ENCODE measurements at places on chromosomes 4 and X.

GRCh38 chr4:168619266-168619631 is 122.4 kb downstream of the PALLD start:
- no peak for DNase-seq

DNA sequence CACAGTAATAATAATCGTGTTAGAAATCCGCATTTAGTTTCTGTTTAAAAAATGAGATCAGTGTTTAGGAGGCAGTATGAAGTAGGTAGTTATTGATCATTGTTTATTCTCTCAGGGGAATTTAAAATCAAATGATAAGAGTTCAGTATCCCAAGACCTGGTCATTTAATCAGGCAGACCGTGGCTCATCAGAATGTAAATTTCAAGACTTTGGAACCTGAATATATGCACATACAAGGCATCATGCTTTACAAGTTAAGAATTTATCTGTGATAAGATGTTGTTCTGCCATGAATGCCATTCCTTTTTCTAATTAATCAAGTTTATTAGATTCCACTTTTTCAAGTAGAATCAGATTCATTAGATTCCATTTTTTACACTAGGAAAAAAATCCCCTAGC is 133.5 kb upstream of the MAOA start:
- DNase-seq = no peak

DNA sequence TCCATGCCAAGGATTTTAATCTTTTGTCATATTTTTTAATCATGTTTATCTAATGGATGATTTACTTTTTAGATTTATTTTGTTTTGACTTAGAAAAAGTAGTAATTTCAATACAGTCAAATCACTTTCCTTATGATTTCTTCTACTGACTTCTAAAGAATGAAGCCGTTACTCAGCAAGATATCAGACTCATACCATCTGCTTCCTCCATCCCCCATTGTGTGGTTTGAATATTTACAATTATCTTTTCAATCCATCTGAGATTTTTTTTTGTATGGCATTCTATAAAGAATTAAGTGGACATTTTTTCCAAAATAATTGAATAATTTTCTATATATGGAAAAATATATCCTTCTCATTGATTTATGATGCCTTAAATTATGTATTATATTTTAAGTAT is 565.4 kb upstream of the ATOH1 start:
- no peak for DNase-seq

- DNase-seq = no peak
Measured at GRCh38 chr4:93116624-93117023, 711.9 kb upstream of the ATOH1 start.

DNA sequence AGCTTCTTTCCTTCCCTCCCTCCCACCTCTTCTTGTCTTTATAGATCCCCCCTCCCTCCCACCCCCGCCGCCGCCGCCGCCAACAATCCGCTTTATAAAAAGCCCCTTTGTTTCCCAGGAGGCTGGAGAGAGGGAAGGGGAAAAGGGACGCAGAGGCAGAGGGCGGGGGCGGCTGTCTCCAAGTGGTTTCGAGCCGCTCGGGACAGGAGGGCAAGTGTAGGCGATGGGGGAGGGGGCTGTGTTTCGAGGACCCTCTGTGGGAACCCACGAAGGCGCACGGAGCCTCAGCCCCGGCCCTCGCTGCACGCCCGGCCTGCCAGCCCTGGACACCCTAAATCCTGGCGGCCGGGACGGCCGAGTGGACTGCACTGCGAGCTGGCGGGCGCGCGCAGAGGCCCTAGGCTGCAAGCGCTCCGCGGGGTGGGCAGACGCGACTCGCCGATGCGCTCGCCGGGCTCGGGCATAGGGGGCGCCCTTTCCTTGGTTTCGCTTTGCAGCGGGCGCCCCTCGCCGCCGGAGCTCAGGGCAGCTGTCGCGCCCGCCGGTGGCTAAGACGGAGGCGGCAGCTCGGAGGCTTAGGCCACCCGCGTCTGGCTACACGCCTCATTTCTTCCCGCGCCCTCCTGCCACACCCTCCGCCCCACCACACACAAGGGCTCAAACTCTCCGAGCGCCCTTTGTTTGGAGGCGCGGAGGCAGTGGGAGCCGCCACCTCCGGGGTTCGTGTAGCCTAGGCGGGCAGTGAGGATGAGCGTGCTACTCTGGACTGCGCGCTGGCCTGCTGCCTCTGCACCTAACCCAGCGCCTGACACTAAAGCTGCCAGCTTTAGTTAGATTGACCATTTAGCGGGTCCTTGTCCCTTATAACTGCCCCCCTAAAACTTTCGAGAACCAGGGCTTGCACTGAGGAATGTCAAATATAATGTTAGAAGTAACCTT is 2.2 kb downstream of the MAMLD1 start:
- DNase-seq = peak; percentile 62

GRCh38 chr4:154086247-154086646 is 297.4 kb upstream of the SFRP2 start:
- DNase-seq = no peak

GRCh38 chr4:163747886-163748285 is 253.4 kb downstream of the TMA16 start:
- peak; percentile 9 for DNase-seq

DNA sequence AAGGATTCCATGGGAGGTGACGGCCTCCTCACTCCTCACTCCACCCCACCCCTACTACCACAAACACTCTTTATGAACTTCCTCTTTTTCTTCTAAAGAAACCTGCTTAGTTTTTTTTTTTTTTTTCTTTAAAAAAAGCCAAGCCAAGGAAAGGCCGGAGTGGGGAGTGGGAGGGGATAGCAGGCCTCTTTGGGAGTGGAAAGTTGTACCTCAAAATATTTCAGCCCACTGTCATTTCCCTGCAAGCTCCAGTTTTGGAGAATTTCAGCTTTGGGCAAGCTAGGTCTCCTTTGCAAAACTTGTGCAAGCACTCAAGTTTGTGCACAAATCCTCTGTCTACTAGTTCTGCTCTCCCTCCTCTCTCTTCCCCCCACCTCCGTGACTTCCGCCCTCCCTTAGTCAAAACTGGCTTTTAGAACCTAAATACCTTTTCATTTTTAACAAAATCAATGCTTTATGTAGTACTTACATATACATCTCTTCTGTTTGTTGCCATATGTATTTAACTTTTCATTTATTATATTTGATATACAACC is 512 bp upstream of the ANTXR2 start:
- no peak for DNase-seq

DNA sequence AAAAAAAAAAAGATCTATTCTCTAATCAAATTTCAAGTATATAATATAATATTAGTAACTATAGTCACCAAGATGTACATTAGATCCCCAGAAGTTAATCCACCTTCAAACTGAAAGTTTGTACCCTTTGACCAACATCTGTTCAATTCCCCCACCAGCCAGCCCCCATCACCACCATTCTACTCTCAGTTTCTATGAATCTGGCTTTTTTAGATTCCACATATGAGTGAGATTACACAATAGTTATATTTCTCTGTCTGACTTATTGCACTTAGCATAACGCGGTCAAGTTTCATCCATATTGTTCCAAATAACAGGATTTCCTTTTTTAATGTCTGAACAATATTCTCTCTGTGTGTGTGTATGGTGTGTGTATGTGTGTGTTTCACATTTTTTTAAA is 33.7 kb upstream of the VMA21 start:
- DNase-seq = no peak

DNA sequence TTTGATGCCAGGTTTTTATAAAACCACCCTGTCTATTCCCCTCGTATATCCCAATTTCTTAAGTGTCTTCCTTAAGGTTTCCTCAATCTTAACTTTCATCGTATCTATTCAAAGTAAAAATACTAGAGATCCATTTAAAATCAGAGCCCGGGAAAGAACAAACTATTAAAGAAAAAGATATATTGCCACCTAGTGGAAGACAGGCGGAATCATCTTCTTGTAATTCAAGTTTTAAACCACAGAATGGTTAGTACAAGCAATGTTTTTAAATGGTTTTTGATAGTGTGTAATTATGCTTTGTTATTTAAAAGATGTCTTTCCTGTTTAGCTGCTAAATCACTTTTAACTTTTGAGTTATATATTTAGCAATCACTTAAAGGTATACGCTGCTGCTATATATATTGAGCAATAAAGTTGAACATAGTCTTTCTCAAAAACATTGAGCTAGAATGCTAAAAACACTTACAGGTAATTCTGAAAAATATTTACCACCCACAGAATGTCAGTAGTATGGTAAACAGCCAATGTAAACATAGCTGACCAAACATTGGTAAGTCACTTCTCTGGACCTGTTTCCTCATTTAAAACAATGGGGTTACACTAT is 18.2 kb downstream of the PRDM8 start:
- DNase-seq = peak; percentile 49

GRCh38 chr4:3818371-3818770 is 52.2 kb downstream of the ADRA2C start:
- no peak for DNase-seq

- DNase-seq = no peak
Measured at GRCh38 chr4:182569561-182569960, 326.4 kb downstream of the TENM3 start.

DNA sequence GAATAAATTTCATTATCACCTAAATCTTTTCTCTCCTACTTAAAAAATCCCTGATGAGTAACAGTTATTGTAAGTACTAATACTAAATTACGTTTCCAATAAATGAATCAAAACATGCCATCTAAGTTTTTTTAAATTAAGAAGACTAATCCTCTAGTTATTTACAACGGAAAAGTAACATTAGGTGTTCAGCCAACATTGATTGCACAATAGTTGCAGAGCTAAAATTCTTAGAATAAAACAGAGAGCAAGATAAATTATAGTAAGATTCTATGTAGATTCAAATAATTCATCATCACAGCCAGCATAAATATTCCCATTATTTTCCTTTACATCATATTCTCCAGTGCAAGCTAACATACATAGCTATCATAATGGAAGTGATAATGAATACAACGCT is 139.2 kb downstream of the HDX start:
- DNase-seq = no peak

GRCh38 chr4:170051402-170051801 is 25.2 kb upstream of the MFAP3L start:
- no peak for DNase-seq

DNA sequence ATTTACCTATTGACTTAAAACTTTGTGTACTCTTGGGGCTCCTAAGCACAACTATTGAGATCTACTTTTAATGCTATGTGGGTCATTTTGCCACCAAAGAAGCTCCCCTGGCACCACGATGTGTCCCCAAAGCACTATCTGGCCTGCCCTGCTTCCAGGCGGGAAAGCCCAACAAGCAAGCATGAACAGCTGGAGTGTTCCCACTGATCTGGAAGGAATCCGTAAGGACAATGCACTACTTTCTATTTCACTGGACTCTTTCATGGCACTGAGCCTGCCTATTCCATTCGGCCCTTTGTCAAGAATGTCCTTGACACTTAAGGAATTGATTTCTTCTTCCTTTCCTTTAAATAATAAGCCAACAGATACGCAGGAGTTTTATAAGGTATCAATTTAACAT is 38.8 kb downstream of the GRIA3 start:
- no peak for DNase-seq

- DNase-seq = peak; percentile 92
Measured at GRCh38 chrX:136168929-136169735, 21.8 kb downstream of the FHL1 start.

DNA sequence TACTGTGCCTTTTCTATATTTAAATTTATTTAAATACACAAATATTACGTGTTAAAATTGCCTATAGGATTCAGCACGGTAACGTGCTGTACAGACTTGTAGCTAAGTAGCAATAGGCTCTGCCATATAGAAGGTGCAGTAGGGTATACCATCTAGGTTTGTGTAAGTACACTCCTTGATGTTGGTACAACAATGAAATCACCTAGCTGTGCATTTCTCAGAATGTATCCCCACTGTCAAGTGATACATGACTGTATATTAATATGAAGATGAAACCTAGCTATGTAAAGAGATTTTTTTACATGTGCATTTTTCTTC is 431.2 kb downstream of the KCTD8 start:
- DNase-seq = no peak

DNA sequence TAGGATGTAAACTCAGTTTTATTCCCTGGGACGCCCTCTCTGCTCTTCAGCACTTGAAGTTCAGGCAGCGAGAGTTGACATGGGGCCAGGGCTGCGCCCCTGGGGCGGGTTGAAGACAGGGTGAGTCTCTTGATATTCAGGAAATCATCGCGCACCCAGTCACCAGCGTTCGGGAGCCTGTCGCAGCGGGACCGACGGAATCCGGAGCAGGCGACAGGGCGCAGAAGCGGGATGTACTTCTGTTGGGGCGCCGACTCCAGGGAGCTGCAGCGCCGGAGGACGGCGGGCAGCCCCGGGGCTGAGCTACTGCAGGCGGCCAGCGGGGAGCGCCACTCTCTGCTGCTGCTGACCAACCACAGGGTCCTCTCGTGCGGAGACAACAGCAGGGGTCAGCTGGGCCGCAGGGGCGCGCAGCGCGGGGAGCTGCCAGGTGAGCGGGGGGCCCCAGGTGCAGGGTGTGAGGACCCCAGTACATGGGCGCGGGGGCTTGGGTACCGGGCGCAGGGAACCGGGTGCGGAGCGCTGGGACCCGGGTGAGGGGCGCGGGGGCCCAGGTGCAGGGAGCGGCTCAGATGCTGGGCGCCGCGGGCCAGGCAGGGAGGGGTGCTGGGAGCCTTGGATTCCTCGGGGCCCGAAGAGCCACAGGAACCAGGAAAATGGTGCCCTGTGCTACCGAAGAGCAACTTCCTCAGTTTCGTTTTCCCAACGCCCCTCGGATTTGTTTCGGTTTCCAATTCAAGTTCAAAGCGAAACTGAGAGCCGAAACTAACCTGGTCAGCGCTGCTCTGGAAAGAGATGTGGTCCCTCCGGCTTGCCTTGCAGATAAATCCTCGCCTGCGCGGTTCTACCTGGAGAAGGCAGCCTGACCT is at the start of gene HERC6:
Gene HERC6 (plus strand): TSS at position 162 of the 869 bp plus-strand sequence. CDS start 70 bp downstream, at position 232.
- DNase-seq = peak; percentile 47

All from HCEC 1CT (cell line).